Activated CD8-positive, alpha-beta memory T cell treated with anti-CD3 and anti-CD28 coated beads for 1 hour (primary cell): ENCODE measurements at places on chromosomes 13 and 19.

DNA sequence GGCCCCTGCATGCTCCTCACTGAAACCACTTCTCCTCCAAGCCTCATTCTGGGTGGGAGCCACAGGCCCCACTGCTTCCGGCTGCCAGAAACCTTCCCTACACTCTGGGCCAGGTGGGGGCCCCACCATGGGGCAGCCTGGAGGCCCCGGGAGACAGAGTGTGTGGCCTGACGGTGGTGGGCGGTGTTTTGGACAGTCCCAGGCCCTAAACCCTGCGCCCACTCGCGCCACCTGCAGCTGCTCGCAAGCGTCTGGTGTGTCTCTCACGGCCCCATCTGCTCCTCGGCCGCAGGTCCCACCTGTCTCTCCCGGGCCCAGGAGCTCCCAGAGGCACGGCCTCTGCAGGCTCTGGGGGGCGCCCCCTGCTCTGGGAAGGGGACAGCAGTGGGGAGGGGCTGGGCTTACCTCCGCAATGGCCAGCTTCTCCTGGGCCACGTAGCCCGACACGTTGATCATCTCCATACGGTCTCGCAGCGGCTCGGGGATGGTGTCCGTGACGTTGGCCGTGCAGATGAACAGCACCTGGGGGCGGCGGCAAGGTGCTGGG lies 5.6 kb downstream of the RPL36 start:
- no peak for DNase-seq

DNA sequence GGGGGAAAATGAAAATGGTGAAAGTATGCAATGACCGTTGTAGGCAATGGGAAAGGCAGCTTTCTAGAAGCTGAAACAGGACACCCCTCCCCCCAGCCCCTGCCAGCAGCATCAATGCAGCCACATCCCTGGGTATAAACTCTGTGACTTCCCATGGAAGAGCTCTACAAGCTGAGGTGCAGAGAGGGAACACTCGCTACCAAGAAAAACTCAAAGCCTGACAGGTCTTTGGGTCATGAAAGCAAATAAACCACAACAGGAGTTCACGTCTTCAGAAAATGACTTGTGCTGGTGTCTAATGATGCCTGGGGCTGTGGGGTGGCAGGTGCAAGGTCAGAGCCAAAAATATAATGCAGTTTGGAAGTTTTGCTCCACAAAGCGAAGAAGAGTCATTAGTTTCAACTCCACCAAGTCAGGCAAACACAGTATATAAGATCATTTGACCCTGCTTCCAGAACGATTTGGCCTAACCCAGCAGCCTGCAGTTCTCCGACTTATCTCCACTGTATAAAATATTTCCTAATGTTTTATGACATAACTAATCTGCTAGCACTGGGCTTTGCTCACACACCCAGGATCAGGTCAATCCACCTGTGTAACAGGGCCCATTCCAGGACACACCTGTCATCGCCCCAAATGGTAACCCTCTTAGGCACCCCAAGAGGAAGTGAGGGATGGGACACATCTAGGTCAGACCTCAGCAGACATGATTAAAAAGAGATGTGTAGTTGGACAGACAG lies 102.1 kb downstream of the IRS2 start:
- no peak for DNase-seq

- DNase-seq, result no peak
Observed at GRCh38 chr19:33339016-33339984, 34.2 kb upstream of the CEBPG start.

- DNase-seq, result no peak
Observed at GRCh38 chr13:38830442-38831045, 143.7 kb downstream of the FREM2 start.

DNA sequence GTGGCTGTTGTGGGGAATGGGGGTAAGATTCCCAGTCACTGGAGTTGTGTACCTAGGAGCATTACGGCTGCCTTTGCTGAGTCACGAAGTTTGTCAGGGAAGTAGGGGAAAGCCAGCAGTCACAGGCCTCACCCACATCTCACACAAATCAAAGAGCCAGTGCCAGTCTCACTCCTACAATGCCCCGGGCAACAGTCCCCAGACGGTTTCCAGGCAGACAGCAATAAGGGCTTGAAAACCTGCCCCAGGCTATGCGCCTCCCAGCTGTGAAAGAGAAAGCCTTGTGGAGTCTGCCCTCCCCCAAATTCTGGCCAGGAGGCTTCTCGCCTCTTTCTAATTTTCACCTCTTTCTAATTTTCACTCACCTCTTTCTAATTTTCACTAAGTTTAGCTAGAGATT lies 142.3 kb upstream of the EDNRB start:
- no peak for DNase-seq

DNA sequence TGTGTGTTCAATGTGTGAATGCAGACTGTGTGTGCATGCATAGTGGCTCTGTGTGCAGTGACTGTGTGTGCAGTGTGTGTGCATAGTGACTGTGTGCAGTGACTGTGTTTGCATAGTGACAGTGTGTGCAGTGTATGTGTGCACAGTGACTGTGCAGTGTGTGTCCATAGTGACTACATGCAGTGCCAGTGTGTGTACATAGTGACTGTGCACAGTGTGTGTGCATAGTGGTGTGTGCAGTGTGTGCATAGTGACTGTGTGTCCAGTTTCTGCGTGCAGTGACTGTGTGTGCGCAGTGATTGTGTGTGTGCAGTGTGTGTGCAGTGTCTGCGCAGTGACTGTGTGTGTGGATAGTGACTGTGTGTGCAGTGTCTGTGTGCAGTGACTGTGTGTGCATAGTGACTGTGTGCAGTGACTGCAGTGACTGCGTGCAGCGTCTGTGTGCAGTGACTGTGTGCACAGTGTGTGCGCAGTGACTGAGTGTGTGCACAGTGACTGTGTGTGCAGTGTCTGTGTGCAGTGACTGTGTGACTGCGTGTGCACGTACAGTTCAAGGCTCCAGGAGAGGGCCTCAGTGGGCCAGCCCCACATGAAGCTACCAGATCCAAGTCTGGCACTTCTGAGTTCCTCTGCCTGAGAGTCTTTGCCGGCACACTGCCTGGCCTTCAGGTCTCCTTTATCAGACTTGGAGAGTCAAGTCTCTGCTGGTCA lies 90.3 kb downstream of the IER2 start:
- no peak for DNase-seq

DNA sequence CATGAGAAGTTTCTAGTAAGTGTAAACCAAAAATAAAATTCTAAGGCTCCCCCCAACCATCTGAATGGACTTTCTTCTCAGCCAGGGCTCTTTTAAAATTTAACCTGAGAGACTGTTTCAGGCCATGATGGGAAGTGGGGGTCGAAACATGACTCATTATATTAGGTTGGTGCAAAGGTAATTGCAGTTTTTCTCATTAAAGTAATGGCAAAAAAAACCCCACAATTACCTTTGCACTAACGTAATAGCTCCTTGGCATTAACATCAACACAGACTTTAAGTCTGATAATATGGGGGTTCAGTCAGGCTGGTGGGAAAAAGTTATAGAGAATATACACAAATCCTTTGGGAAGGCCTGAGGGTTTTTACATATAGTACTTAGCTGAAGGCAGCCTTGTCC lies 9.4 kb upstream of the SPART start:
- DNase-seq, result no peak

- DNase-seq, result no peak
Observed at GRCh38 chr19:10898633-10899032, 27.3 kb downstream of the CARM1 start.

DNA sequence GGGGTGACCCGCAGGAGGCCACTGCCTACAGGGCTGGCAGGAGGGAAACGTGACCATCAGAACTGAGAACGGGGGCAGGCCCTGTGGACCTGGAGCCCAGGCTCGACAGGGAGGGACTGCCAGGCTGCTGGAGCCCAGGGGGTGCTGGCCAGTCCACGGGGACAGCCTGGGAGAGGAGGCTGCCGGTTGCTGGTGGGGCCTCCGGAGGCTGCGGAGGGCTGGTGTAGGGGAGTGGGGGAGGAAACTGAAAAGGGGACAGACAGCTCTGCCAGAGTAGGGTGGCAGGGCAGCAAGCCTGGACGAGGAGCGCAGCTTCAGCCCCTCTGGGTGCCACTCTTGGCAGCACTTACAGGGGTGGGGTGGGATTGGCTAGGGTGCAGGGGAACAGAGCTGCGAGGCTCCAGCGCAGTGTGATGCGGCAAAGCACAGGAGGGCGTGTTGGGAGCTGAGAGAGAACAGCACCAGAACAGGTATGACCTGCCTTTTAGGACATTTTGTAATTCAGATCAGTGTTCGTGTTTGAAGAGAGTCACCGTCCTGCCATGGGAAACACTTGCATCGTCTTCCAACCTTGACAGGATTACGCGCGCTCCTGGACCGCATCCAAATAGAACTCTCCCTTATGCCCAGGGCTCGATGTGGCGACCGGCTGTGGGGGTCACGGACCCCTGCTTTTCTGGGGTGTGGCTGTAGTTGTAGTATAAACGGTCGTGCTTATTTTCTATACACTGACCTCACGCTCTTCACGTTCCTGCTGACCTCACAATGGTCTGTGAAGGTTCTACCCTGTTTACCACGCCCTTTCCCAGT lies 19.9 kb upstream of the ARHGEF7 start:
- DNase-seq, result no peak
